Cortex of kidney (tissue), 1 donor: ENCODE measurements at places on chromosomes 1 and 21.

DNA sequence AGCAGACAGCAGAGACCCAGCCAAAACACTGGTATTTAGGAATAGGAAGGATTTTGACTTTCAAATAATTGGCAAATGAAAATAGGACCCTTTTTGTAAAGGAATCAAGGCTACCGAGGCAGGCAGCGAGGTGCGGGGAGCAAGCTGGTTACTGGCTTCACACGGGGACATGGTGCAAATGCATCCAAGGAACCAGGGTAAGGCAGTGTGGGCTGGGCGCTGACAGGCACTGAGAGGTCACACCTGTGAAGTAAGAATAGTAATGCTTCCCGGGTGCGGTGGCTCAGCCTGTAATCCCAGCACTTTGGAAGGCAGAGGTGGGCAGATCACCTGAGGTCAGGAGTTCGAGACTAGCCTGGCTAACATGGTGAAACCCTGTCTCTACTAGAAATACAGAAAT lies 15.5 kb downstream of the CHAF1B start:
- DNase-seq, result no peak

GRCh38 chr1:230626232-230626631 lies 16.0 kb upstream of the COG2 start:
- no peak for DNase-seq

GRCh38 chr1:238063454-238063853 lies 172.7 kb upstream of the ZP4 start:
- no peak for DNase-seq

- DNase-seq, result no peak
Observed at GRCh38 chr1:226044514-226045101, 17.9 kb upstream of the H3-3A start.

DNA sequence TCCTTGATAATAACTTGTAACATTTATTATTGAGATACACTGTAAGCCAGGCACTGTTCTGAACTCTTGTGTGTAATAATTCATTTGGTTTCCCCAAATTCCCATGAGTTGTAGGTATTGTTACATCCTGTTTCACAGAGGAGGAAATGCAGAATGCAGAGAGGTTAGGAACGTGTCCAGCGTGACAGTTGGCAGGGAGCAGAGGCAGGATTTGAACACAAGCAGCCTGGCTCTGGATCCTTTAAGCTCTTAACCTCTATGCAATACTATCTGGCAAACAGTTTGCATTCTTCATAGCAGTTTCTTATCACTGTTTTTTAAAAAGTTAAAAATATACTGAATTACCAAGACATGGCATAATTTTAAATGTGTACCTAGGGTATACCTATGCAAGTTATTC lies 30.5 kb downstream of the EEIG2 start:
- no peak for DNase-seq

GRCh38 chr1:205920159-205920558 lies 23.1 kb downstream of the SLC26A9 start:
- no peak for DNase-seq

- DNase-seq, result no peak
Observed at GRCh38 chr1:83086986-83087512, 911.9 kb downstream of the TTLL7 start.

GRCh38 chr1:223233019-223233409 lies 90.0 kb upstream of the TLR5 start:
- no peak for DNase-seq

GRCh38 chr1:147892216-147892615 lies 10.4 kb upstream of the GJA8 start:
- DNase-seq, result no peak

- no peak for DNase-seq
Observed at GRCh38 chr1:29408831-29409605, 172.7 kb downstream of the PTPRU start.

- DNase-seq, result no peak
Observed at GRCh38 chr21:34215911-34216717, 142.7 kb downstream of the MRPS6 start.

GRCh38 chr1:8653878-8654277 lies 163.6 kb downstream of the RERE start:
- no peak for DNase-seq

GRCh38 chr1:6235296-6235677 lies 477 bp downstream of the ICMT start:
- no peak for DNase-seq

GRCh38 chr1:83546874-83547273 lies 452.1 kb downstream of the TTLL7 start:
- no peak for DNase-seq

DNA sequence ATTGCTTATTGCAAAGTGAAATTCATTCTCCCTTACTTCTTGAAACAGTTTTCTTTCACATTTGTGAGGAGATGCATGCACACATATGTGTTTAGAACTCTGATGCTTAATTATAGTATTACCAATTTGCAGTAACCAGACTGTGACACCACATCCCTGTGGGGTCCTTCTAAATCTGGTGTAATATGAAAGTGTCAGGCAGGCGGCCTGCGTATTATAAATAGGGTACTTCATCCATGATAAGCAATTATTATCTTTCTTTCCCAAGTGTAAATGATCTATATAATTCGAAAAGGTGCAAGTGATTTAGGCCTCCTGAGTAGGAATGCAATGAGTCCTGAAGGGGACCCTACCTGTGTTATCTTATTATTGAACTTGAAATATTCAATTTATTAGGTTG lies 876 bp downstream of the EFCAB7 start:
- DNase-seq, result no peak

DNA sequence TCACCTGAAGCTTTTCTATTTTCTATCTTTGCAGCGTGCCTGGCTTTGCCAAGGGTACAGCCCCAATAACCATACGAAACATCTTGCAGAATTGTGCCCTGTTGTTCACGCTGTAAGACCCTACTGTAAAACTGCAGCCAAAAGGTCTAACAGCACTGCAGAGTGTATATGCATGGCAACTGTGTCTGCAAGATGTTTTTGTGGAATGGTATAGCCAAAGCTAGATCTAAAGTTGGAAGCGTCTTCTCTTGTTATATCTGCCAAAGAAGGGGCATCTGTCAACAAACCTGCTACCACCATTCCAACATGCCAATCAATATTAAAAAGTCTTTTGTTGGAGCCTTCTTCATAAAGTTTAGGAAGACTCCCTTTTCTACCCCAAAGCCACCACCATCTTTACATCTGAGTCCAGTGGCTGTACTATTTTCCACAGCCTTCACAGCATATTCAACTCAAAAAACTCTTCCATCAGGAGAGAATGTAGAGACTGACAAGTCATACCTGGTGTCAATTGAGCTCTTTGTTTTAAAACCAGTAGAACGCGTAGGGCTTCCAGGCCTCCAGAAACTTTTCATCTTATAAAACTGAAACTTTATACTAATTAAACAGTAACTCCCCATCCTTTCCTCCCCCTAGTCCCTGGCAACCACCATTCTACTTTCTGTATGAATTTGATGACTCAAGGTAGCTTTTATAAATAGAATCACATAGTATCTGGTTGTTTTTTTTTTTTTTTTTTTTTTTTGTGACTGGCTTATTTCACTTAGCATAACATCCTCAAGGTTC lies 40.0 kb downstream of the ZSCAN20 start:
- no peak for DNase-seq

- DNase-seq, result no peak
Observed at GRCh38 chr1:168179438-168180147, 831 bp downstream of the TIPRL start.

DNA sequence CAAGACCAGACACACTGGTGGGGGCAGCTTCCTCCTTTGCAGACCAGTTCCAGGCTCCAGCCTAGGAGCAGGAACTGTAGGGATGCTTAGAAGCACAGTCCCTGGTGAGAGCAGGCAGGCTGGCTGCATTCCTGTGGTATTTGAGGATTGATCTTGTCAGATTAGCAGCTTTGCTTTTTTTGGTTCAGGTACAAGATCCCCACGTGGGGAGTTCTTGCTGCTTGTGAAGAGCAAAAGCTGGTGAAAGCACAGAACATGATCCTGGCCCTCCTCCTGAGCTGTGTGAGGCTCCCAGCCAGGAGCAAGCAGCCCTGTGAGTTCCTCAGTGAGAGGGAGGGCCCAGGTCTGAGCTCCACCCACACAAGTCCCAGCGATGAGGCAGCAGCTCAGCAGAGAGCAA lies 75.3 kb upstream of the ARTN start:
- no peak for DNase-seq

- DNase-seq, result no peak
Observed at GRCh38 chr1:77228836-77229235, 9.6 kb upstream of the PIGK start.

DNA sequence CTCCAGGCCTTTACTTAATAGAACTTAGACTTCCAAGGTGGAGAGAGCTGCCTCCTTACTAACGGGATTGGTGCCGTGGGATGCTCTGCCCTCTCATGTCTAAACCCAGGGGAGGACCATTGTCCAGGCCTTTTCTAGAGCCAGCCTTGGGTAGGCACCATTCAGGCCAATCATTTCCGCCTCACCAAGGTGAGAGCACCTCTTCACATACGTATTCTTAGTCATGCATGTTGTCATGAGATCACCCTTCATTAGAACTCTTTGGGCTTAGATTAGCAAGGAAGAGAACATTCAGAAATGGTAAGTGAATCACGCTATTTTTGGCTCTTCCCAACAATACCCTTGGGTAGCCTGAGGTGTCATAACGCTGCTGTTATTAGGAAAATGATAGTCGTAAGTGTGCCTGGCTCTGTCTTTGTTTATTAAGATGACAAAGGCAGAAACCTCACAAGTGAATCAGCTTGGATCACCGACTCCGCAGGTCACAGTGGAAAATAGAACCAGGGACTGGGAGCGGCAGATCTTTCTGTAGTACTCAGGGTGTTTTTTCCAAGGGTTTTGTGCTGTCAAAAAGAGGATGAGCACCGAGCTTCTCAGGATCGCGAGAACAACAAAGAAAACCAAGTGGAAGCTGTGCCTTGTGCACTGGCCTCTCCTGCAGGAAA lies 55.0 kb downstream of the HUNK start:
- no peak for DNase-seq

- no peak for DNase-seq
Observed at GRCh38 chr1:233300326-233300725, 4.8 kb upstream of the PCNX2 start.

DNA sequence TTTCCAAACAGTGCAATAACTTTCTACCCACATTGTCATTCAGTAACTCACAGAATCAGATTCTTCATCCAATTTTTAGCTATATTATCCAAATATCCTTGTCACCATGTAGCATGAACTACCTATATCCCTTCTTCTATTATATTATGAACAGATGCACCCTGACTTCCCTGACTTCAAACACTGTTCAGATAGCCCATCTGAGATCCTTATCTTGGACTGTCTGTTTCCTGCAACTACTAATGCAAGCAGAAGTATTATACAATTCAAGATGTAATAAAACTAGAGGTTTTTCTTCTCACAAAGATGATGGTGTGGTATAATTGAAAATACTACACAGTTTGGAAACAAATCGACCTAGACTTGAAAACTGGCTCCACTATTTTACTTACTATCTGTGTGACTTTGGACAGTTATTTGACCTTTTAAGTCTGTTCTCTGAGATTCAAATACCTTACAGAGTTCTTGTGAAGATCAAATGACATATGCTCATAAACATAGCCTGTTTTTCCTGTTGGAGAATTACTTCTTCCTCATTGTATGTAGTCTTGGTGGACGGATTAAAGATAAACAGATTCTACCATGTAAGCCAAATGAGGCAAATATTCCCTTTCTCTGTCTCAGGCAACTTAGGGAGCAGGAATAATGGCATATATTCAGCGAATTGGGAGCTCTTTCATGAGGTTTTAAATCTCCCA lies 407.9 kb upstream of the ZRANB2 start:
- DNase-seq, result no peak

- DNase-seq, result no peak
Observed at GRCh38 chr1:89667691-89668090, 34.8 kb downstream of the LRRC8C start.

GRCh38 chr1:202216691-202217090 lies 23.1 kb downstream of the LGR6 start:
- DNase-seq, result no peak

- DNase-seq, result no peak
Observed at GRCh38 chr1:181863736-181864135, 197.8 kb downstream of the ZNF648 start.

GRCh38 chr1:6447016-6447817 lies 18.8 kb downstream of the TNFRSF25 start:
- no peak for DNase-seq

GRCh38 chr1:64754173-64754572 lies 9.3 kb downstream of the RAVER2 start:
- DNase-seq, result no peak

- DNase-seq, result no peak
Observed at GRCh38 chr1:171220581-171221054, 27.7 kb upstream of the FMO1 start.

- DNase-seq, result no peak
Observed at GRCh38 chr1:175015243-175015642, 8.0 kb downstream of the MRPS14 start.

- DNase-seq, result no peak
Observed at GRCh38 chr1:183956559-183957188, 80.9 kb downstream of the COLGALT2 start.

GRCh38 chr1:180310095-180310494 lies 80.0 kb downstream of the LHX4 start:
- DNase-seq, result no peak

- no peak for DNase-seq
Observed at GRCh38 chr1:97920832-97921571, at the start of gene DPYD. Gene DPYD (minus strand): TSS chr1:97921034. CDS start chr1:97920922, 112 bp downstream.

GRCh38 chr21:42164064-42164789 lies 54.7 kb upstream of the ABCG1 start:
- no peak for DNase-seq

DNA sequence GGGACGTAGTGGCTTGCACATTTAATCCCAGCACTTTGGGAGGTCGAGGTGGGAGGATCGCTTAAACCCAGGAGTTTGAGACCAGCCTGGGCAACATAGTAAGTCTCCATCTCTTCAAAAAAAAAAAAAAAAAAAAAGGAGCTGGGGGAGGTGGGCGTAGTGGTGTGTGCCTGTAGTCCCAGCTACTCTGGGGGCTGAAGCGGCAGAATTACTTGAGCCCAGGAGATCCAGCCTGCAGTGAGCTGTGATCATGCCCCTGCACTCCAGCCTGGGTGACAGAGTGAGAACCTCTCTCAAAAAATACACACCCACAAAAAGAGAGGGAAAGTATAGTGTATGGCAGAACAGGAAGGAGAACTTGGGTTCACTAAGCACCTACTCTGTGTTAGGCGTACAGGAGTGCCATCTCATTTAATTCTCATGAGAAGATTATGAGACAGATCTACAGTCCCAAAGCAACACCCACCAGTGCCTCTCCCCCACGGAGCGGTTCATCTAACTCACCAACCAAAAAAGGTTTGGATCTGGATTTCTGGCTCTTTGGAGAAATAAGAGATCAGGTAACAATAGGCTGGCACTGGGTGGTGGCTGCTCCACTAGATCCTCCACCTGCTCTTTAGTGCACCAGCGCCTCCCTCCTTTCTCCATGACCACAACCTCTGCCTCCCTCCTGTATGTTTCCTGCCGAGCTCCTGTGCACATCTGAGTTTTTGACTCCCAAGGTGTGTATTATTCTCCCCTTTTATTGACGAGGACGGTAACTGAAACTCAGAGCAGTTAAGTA lies 1.4 kb upstream of the TRAF5 start:
- no peak for DNase-seq
